T-helper 2 cell (primary cell): ENCODE measurements at places on chromosomes 13 and 19.

GRCh38 chr13:45368571-45368970 lies 27.6 kb upstream of the TPT1 start:
- no peak for DNase-seq

- DNase-seq, result no peak
These were observed 141.7 kb upstream of the SERP2 start for GRCh38 chr13:44231786-44232516.

DNA sequence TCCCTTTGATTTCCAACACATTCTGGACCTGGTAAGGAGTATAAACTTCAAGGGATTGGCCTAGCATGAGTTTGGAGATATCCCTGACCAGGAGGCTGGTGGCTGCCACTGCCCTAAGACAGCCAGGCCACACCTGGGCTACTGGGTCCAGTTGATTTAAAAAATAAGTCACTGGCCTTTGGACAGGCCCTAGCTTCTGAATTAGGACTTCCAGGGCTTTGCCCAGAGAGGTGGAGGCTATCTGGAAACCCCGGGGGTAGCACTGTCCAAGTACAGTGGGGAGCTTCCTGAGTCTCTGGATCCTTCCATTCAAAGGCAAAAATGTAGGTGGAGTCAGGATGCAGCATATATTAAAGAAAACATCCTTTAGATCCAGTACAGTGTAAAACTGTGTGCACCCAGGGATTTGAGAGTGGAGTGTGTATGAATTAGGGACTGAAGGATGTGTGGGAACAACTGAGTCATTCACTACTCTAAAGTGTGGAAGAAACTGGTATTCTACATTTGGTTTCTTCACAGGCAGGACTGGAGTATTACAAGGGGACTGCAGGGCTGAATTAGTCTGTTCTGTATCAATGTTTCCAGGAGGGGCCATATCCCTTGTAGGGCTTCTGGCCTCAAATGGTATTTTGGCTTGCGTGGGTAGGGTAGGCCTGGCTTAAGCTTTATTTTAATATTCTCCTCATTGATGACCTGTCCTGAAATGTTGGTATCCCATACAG lies 14.8 kb upstream of the FCGBP start:
- DNase-seq, result no peak

- no peak for DNase-seq
These were observed 190.0 kb downstream of the MZT1 start for GRCh38 chr13:72537395-72537780.

DNA sequence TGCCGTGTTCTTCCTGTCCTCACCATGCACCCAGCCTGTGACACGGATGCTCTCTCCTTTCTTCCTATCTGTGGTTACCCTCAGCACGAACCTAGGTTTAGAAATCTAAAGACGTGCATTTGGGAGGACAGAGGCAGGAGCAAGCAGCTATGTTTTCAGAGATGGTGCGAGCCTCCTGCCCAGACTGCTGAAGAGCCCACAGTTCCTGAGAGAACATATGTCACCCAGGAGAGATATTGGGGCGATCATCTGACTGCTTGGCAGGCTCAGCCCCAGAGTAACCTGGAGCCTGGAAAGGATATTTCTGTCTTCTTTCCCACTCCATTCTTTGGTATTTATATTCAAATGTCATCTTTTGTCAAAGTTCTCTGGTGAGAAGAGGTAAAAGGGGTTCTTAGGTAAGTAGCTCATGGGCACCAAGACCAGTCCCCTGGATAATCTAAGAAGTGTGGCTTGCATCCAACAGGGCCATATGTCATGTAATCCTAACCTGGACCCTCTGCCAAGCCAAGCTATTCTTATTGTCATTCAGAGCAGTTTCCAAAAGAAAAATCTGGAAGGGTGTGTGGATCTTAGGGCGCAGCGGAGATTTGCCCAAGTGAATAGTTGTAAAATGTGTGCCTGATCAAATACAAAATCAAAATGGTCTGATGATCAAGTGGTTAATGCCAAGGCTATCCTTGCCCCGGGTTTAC lies 59.5 kb downstream of the FGF9 start:
- DNase-seq, result no peak

DNA sequence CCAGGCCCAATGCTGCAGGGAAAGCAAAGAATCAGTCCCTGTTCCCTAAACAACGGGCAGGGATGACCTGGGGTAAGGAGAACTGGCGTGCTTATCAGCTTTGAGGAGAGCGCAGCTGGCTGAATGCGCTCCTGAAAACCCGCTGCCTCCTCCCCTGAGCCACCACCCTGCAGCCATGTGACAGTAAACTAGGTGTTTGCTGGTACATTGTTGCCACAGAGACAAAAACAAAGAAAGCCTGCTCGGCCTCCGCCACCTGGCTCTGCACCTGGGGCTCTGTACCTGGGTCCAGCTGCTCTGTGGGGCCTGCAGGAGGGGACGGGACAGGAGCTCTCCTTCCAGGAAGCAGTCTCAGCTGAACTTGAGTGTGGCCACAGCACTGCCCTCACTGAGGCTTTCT lies 21.8 kb downstream of the MCF2L start:
- no peak for DNase-seq

DNA sequence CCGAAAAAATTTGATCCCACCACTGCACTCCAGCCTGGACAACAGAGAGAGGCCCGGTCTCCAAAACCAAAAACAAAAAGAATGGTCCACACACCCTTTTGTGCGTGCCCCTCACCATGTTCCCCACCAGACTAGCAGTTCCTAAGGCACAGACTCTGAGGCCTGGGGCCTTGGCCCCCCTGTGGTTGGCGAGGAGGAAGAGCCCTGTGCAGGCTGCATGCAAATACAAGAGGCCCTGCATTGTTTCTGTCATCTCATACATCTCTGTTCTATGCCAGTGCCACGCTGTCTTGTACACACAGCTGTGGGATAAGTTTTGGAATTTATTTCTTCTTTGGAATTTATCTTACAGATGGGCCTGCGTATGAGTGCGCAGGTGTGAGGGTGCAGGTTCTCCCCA lies 4.7 kb upstream of the YJEFN3 start:
- no peak for DNase-seq

- DNase-seq, result peak; percentile 52
These were observed 32.0 kb upstream of the EPHX3 start for GRCh38 chr19:15264061-15264932.

DNA sequence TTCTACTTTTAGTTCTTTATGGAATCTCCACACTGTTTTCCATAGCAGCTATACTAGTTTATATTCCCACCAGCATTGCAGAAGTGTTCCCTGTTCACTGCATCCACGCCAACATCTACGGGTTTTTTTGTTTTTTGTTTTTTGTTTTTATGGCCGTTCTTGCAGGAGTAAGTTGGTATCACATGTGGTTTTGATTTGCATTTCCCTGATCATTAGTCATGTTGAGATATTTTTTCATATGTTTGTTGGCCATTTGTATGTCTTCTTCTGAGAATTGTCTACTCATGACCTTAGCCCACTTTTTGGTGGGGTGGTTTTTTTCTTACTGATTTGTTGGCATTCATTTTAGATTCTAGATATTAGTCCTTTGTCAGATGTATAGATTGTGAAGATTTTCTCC lies 89.7 kb downstream of the FRY start:
- no peak for DNase-seq

- DNase-seq, result no peak
These were observed 21.2 kb upstream of the GTF3A start for GRCh38 chr13:27403203-27403678.

DNA sequence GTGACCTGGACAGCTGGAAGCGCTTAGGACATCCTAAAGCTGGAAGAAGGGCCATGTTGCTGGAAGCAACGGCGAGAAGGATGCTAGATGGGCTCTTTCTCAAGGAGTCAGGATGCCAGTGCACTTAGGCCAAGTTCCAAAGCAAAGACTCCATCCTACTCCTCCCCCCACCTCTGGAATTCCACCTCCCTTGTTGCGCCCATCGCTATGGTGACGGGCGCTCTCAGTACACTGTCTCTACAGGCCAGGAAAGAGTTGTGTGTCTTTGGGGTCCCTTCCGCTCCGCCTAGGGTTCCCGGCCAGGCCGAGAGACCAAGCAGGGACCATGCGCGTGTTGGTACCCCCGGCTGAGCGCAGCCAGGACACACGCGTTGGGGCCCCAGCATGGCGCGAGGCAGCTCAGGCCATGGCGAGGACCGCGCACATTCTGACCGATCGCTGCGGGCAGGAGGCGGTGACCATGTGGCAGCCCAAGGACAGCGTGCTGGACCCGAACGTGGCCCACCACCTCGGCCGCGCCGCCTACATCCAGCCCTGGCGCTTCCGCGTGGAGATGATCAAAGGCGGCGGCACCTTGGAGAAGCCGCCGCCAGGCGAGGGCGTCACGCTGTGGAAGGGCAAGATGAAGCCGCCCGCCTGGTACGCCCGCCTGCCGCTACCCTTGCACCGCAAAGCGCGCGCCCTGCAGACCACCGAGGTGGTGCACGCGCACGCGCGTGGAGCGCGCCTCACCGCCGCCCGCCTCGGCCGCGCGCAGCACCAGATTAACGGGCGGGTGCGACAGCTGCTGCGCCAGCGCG lies 31.0 kb upstream of the SLC1A6 start:
- DNase-seq, result no peak

- no peak for DNase-seq
These were observed 6.8 kb downstream of the KANK2 start for GRCh38 chr19:11190501-11190900.

DNA sequence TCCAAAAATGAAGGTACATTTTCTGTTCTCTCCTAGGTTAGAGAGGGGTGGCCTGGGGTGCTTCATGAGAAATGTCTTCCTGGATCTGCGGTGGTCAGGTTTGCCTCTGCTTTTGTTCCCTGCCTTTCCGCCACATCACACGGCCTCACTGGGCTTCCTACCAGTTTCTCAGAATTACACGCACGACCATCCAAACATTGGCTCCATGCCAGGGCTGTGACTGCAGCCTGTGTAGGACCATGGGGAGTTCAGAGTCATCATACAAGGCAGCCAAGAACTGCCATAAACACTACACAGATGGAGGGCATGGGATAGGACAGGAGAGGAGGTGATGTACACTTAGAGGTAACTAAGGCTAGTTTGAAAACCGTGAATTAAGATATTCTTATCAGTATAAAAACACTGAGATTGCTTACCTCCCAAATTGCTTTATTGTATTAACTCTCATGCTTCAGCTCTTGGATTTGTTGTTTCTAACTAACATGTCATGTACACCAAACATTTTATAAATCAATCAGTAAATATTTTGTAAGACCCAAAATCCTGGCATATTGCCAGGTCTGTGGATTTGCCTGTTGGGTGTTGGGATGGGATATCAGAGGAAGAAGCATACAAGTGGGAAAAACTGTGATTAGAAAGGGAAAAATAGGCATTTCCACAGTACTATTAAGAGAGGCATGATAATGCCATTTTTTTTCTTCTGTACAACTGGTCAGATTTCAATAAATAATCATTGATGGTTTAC lies 45.2 kb downstream of the CDADC1 start:
- no peak for DNase-seq

DNA sequence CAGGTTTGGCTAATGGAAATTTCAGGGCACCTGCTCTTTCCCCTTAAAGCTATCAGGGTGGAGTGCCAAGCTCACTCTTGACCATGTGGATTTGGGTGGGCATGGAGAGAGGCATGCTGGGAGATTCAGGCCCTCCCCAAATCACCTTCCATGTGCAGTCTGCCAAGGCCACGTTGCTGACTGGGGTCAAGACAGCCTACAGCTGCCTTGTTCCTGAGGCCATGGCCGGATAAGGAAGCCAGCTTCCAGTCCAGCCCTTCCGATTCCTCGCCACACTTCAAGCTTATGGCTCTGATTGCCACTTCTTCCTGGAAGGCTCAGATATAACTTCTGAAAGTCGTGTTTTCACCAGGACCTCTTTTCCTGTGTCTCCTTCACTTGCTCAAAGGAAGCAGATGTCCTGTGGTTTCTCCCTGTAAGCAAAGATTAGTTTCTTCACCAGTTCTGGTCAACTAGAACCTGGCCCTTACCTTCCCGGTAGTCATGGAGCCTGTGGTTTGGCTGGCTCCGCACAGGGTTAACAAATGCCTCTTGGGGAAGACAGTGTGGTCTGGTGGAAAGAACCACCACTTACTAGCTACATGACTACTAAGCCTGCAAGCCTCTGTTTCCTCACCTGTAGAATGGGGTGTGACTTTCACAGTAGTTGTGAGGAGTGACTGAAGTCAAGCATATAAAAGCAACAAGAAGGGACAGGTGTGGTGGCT lies 16.1 kb upstream of the TPT1 start:
- no peak for DNase-seq

DNA sequence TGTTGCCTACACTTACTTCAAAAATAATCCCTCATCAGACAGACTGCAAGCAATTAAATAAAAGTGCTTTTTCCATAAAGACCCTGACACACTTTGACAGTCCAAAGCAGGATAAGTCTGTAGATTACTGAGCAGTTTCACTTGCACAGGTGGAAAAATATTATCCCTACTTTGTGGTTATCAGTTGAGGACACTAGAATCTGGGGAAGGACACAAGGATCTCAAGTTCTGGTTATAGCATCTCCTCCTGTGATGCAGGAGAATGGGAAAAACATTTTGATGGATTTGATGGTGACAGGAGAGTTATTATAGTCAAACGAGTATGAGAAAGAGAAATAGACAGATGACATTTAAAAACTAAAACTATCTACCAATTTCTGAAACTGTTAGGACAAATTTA lies 122.9 kb upstream of the PCDH9 start:
- DNase-seq, result no peak

GRCh38 chr19:35786299-35787160 lies 11.2 kb downstream of the ARHGAP33 start:
- DNase-seq, result no peak
